Gastroesophageal sphincter (tissue), 4 donors: ENCODE measurements at places on chromosomes 4 and X. TPM values are rescaled to one million over a fixed set of nuclear protein-coding genes. Genes with fewer than 3 reads are reported as not detected.

DNA sequence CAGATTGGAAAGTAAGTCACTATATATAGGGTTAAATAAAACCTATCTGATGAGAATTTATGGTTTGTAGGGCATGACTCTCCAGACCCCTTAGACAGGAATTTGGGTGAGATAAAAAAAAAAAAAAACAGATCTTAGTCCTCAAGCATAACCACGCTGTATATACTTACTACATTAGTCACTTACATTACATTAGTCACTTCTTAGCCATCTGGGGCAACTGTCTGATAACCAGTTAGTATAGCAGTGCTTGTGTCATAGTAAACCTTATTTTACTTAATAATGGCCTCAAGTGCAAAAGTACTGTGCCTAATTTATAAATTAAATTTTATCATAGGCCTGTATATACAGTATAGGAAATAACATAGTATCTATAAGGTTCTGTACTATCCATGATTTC, 60.2 kb upstream of the RPS6KA6 start:
- ATAC-seq = no peak

- no peak for ATAC-seq
Measured at GRCh38 chr4:26082565-26082964, 168.5 kb downstream of the SMIM20 start.

DNA sequence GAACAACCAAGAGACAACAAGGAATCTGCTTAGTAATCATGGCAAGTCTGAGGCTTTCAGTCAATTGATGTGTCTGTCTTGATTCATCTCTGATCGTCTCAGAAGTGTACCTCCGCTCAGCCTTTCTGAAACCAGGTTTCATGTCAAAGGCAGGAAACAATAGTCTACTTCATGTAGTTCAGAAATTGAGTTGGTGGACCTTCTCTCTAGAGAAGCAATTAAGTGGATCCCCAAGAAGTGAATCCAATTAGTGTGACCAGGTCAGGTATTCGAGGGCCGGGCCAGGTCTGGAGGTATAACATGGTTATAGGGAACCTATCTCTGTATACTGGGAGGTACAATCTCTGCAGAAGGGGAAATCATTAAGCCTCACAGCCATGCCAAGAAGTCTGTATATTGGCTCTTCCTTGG, 32.0 kb downstream of the DAPP1 start:
- ATAC-seq = no peak

DNA sequence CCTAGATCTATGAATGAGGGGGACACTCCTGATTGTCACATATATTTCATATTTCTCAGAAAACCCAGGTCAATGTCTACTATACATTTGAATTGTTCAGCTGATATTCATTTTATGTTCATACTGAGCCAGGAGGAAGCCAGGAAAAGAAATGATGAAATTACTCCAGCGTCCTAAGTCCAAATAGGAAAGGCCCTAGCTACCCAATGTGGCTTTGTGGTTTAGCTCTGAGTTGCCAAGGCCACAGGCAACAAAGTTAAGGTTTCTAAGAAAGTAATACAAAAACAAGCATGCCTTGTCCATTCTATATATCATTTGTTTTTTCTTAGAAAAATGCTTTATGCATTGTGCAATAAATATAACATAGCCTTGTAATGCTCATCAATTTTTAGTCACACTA, 4.5 kb upstream of the CSN2 start:
- no peak for ATAC-seq

SUPT20HL1 gene
- not detected for total RNA-seq

GRCh38 chr4:165208741-165209388, 1.5 kb downstream of the KLHL2 start:
- no peak for ATAC-seq

DNA sequence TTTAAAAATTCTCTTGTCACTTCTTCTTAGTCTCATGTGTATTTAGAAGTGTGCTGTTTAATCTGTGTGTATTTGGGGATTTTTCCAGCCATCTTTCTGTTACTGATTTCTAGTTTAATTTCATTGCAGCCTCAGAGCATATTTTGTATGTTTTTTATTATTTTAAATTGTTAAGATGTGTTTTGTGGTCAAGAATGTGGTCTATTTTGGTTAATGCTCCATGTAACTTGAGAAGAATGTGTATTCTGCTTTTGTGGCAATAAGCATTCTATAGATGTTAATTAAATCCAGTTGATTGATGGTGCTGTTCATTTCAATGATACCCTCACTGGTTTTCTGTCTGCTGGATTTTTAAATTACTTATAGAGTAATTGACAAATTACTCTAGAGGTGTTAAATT, 38.9 kb downstream of the ANXA10 start:
- no peak for ATAC-seq

DNA sequence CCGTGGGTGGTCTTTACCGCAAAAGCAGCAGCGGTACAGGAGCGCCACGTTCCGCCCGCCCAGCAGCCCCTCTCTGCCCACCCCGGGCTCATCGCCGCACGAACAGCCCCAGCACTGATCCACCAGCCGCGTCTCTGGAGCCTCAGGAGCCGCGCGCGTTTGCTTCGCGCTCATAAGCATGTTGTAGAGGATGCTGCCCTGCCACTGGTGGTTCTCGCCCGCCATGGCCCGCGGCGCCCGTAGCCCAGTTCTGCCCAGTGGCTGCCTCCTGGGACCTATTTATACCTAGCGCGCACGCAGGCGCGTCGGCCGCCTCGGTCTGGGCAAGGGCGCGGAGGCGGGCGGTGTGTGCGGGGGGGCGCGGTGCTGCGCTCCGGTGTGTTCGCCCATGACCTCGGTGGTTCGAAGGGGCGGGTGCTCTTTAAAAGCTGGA, at the start of gene NR0B1:
Gene NR0B1, minus strand, starts transcription at position 252 of the 433 bp plus-strand sequence. Its CDS starts 27 bp downstream, at position 225.
- ATAC-seq = no peak

DNA sequence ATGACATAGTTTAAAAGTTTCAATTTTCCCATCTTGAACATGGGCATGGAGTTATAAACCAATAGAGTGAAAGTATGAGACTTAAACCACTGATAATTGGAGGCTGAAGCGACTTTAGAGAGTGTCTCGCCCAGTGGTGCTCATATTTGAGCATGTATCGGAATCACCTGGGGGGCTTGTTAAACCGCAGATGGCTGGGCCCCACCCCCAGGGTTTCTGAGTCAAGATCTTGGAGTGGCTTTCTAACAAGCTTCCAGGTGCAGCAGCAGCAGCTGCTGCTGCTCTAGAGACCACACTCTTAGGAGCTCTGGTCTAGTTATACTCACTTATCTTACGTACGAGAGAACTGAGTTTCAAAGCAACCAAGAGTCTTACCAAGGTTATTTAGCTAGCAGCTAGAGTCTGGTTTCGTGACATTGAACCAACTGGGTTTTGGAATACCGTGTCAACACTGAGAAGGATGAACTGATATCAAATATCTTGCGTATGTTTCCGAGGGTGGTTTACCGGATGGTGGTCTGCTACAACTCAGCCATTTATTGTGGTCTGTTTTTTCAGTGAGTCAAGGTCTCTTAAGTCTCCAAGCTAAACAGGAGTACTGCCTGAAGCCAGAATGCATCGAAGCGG, 5.9 kb downstream of the PHEX start:
- no peak for ATAC-seq

DNA sequence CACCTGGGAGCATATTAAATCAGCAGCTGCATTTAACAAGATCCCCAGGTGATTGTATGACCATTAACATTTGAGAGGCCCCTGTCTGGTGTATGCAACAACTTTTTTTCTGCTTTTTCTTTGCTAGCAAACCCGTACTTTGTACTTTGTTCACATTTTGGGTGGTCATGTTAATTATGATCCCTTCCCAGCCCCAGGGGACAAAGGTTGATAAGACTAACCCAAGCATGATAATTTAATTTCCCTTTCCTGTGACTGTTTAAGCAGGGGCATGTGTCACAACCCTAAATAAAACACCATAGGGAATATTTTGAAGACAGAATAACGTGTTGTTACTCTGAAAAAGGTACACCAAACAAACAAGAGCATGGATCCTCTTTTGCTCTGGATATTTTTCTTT, 332.0 kb downstream of the PCDH18 start:
- no peak for ATAC-seq

GALNTL6 gene
- not detected for total RNA-seq

NSG1 gene
- 0.15 TPM for total RNA-seq

DNA sequence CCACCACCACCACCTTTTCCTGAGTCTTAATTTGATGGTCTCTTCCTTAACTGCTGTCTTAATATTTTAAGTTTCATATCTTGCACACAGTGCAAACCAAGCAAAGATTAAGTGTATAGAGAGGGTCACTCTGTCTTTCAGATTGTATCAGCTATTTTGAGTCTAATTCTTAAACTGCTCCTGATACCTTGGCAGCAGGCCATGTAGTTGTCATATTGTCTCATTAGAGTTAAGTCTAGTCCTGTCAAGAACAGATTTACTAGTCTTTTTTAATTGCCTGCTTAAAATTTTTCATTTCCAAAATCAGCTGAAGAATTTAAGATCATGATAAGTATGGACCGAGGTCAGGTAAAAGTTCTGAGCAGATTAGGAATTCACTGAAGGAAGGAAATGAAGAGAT, 51.5 kb downstream of the FHIP1A start:
- ATAC-seq = no peak

GRCh38 chr4:75243570-75243969, 270.6 kb downstream of the RCHY1 start:
- no peak for ATAC-seq
